ENCODE measurements at places on chromosomes 4 and X.

DNA sequence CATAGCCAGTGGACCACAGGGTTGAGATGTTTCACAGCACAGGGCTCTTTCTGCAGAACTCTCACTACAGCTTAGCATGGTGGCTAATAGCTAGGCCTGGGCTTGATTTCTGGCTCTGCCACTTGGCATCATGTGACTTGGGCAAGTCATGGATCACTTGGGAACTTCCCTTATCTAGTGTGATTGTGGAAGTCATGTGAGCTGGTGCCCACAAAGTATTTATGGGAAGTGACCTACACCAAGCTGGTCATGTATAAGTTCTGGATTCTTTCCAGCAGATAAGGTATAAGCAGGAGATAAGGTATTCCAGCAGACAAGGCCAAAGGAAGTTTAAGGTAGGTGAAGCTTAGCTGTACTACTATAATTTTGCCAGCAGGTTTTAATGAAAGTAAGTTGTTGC, 61.0 kb downstream of the REELD1 start:
- DNase-seq: no peak

DNA sequence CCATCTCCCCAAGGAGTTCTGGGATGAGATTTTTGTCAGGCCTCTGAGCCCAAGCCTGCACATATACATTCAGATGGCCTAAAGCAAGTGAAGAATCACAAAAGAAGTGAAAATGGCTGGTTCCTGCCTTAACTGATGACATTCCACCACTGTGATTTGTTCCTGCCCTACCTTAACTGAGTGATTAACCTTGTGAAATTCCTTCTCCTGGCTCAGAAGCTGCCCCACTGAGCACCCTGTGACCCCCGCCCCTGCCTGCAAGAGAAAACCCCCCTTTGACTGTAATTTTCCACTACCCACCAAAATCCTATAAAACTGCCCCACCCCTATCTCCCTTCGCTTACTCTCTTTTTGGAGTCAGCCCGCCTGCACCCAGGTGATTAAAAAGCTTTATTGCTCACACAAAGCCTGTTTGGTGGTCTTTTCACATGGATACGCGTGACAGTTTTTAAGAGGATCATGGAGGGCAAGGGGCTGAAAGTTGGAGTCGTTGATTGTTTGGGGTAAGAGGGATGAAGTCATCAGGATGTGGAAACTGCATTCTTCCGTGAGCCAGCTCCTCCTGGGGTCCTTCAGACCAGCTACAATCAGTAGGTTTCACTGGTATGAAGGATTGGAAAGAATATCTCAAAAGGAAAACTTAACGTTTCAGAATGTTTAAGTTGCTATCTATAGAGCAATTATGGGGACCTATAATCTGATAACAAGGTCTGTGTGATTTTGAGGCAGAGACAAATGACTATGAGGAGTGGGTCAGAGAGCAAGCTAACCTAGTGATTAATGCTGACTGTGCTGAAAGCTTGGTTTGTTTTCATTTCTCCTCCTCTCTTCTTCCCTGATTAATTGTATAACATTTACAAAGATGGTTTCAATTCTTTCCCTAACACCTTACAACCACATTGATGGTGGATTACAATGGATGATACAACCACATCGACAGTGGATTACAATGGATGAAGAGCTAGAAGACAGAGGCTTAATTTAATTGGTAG, 28.6 kb upstream of the MAGEA11 start:
- DNase-seq: no peak

DNA sequence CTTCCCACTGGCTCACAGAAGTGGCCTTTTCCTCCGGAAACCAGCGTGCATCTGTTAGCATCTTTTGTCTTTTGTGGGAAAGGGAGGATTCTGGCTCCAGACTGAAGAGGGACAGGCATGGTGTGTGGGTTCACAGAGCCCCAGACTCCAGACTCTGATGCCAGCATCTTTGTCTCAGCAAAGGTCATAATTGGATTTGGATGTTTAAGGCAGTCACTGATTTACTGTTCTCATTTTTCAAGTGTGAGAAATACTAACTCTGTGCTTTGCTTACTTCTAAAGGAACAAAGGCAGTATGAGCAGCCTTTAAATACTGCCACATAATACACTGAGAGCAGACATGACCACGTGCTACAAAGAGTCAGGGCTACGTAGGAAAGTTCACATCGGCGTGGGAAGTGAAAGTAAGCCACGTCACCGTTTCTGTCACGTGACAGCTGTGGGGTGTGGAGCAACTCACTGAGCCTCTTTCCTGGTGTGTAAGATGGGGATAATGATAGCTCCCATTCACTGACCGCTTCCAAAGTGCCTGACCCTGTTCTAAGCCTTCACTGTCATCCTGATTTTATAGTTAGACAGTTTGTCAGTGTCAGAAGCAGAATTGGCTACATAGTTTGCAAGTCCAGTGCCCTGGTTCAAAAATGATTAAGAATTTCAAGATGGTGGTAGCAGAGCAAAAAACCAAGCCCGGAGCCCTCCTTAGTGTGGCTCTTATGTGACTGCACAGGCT, 24.8 kb upstream of the TMSB4X start:
- no peak for DNase-seq

- DNase-seq: no peak
Measured at GRCh38 chr4:833156-833555, 7.2 kb upstream of the CPLX1 start.

GRCh38 chr4:2930135-2930757, 33.0 kb downstream of the NOP14 start:
- DNase-seq: no peak

DNA sequence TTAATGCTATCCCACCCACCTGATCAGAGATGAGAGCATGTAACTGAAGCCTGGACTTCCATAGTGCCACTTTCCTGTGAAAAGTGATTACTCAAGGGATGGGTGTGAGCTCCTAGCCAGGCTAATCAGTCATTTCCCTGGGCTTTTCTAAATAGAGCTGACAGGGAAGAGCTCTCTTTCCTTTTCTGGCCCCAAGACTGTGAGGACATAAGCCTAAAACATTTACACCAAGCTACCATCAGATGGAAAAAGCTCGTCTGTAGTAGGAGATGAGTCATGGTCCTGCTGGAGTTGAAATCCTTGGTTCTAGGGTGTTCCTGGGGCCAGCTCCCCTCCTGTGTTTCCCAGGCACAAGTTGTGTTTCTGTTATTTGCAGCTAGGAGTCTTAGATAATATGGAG, 52.4 kb upstream of the NDP start:
- DNase-seq: no peak

DNA sequence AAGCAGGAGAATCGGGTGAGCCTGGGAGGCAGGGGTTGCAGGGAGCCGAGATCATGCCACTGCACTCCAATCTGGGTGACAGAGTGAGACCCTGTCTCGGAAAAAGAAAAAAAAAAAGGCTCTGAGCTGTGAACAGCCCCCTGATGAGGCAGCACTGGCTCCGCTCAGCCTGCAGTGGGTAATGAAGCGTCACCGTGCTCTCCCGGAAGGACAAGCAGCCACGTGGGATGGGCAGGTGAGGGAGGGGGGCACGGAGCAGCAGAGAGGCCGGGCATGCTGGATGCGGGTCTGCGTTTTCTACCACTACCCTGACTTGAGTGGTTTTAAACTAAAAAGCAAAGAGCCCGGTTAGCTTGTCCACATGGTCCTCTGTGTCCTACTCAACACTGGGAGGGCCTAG, 15.5 kb downstream of the TACC3 start:
- no peak for DNase-seq

- no peak for DNase-seq
Measured at GRCh38 chrX:42628471-42628870, 149.5 kb downstream of the PPP1R2C start.

DNA sequence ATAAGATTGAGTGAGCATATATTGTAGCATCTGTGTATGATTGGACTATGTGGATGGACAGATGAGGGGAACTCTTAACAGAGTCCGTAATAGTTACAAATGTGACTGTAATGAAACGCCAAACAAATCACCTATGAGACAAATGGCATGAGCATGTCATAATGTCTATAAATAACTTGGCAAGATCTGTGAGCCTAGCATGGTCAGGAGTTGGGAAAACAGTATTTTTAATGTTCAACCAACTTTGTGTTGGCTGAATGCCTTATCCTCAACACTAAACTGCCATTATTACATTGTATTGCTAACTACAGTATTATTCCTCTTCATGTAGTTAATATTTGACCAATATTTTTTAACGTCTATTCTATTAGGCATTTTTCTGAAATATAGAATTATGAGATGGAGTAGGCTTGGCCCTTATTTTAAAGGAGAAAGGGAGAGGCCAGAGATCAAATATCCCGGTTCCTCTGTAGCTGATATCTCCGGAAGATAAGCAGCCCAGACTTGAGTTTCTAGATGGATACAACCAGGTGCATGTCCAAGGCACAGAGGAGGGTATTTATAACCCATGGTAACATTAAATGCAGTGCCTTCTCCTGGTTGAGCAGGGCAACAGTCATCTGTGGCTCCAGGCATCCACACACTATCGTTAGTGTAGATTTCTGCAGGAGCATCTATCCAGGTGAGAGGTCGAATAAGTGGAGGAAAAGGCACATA, 32.7 kb downstream of the PF4 start:
- DNase-seq: no peak

DNA sequence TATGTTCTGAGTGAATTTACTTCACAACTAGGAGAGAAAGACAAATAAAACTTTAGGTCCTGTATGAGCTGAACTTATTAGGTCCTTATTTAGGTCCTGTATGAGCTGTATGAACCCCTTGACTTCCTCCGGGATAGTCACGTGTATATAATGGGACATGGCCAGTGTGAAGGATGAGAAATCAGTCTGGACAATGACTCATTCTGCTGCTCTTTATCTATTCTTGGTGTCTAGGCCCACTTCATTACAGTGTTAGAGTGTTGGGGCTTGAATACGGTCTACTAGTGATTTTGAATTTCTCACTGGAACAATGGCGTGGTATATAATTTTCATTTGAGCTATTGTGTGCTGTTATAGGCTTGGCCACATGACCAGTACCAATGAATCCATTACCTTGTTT, 21.9 kb downstream of the STK26 start:
- DNase-seq: no peak

DNA sequence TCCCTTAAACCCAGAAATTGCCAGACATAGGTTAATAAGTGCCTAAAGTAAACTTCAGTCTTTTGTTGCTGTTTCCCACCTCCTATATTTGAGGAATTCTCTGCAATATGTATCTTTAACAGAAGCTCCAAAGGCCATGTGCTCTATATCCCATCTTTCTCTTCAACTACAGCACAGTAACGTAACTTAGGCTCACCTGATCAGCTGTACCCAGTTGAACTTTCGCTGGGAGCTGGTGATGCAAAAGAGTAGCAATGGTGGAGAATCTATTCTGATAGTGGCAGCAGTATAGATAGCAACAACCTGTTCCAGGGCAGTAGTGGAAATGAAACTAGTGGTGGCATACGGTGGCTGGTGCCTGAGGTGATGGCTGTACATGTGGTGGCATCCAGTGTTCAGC, 33.2 kb upstream of the YTHDC1 start:
- DNase-seq: no peak

GRCh38 chr4:121693450-121693849, 3.3 kb downstream of the ANXA5 start:
- DNase-seq: no peak

GRCh38 chrX:12685541-12685940, 105.7 kb upstream of the PRPS2 start:
- no peak for DNase-seq

GRCh38 chrX:45743081-45743533, 542.4 kb upstream of the DIPK2B start:
- peak; percentile 9 for DNase-seq

GRCh38 chr4:113144091-113144490, 94.6 kb downstream of the ANK2 start:
- no peak for DNase-seq

DNA sequence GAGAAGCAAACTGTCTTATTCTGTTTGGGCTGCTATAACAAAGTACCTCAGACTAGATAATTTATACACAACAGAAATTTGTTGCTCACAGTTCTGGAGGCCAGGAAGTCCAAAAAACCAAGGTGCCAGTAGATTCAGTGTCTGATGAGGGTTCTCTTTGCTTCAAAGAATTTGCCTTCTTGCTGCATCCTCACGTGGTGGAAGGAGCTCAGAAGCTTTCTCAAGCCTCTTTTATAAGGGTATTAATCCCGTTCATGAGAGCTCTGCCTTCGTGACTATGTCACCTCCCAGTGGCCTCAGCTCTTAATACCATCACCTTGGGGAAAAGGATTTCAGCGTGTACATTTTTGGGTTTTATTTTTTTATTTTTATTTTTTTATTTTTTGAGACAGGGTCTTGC, 20.1 kb downstream of the CA5B start:
- DNase-seq: no peak

GRCh38 chrX:39560271-39560670, 537.5 kb downstream of the BCOR start:
- no peak for DNase-seq

- DNase-seq: no peak
Measured at GRCh38 chr4:16532240-16532970, 306.1 kb upstream of the TAPT1 start.

DNA sequence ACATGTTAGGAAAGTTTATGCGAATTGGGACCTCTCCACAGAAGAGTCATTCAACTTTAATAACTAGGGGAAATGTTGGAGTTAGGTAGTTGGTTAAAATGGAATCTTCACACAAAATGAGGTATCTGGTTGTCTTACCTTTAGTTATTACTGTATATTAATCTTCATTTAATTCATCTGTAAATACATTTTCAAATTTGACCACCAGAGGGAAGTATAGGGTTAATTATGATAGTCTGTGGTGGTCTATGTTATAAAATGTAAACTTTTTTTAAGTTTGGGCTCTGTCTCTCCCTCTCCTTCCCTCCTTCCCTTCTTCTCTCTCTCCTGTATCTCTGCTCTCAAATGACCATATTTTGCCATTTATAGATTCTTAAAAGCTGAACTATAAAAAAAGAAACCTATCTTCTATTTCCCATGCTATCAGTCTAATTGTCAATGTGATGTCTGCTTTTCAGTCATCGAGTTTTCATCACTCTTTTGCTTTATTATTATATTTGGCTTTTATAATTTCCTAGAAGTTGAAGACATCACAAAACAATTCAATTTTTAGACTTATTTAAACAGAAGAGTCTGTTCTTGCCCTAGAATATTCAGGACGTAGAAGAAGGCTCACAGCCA, 49.8 kb downstream of the TMEM144 start:
- DNase-seq: no peak

GRCh38 chr4:177555007-177555574, 112.9 kb upstream of the AGA start:
- DNase-seq: no peak

DNA sequence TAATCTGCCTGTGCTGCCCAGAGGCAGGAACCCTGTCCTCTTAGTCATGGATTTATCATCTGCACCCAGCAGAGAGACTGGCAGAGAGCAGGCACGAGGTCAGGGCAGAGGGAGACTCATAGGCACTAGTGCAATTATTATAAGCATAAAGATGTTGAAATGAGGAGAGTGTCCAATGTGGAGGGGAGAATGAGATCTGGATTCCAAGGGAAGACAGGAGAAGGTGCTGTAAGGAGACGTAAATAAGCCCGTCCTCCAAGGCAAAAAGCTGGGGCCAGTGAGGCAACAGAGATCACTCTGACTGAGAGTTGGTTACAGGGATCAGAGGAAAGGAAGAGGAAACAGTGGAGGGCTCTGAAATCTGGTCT, 406.2 kb downstream of the MAPK10 start:
- no peak for DNase-seq

GRCh38 chrX:18278449-18278848, 57.8 kb upstream of the BEND2 start:
- peak; percentile 17 for DNase-seq

- no peak for DNase-seq
Measured at GRCh38 chr4:93433840-93434239, 394.7 kb upstream of the ATOH1 start.

All from D341Med (cell line).